Endothelial cell of umbilical vein (primary cell): ENCODE measurements at places on chromosomes 16 and 17.

- no peak for DNase-seq
Observed at GRCh38 chr17:82959990-82960418, 119.4 kb upstream of the METRNL start.

- no peak for DNase-seq
Observed at GRCh38 chr17:77535435-77535834, 394.7 kb downstream of the SEC14L1 start.

DNA sequence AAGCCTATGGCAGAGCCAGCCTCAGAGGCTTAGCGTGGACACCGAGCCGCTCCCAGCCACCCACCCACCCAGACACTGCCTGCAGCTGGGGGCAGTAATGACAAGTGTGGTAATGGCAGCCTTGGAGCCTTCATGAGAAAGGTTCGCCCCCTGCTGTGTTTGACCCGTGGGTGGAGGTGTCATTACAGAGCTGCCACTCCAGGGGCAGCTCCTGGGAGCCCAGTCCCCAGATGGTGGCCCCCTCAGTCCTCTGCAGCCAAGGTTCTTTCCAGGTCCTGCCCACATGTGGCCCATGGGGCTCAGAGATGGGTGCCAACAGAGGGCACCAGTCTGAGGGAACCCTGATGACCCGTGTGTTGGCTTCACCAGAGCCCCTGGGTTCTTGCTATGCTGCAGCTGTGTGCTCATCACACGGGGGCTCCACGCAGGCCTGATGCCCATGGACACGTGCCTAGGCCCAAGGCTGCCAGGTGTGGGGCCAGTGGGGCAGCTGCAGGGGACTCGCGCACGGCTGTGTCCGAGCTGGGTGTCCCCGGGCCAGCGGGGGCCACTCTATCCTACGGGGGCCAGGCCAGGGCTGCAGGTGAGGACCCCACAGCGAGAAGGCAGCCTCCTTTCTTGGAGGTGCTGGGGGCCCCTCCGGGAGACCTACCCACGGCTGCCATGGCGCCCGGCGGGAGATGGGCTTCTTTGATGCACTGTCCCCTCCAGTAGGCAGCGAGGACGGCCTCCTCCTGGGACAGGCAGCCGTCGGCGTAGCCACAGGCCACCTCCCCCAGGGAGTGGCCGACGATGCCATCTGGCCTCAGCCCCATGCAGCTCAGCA, 8.1 kb downstream of the FASN start:
- no peak for DNase-seq

- DNase-seq = no peak
Observed at GRCh38 chr17:8087075-8087951, at the start of gene ALOX12B. ALOX12B (minus strand) TSS chr17:8087716; CDS start chr17:8087442, 274 bp downstream.

GRCh38 chr16:1099189-1100083, 3.4 kb upstream of the C1QTNF8 start:
- no peak for DNase-seq

DNA sequence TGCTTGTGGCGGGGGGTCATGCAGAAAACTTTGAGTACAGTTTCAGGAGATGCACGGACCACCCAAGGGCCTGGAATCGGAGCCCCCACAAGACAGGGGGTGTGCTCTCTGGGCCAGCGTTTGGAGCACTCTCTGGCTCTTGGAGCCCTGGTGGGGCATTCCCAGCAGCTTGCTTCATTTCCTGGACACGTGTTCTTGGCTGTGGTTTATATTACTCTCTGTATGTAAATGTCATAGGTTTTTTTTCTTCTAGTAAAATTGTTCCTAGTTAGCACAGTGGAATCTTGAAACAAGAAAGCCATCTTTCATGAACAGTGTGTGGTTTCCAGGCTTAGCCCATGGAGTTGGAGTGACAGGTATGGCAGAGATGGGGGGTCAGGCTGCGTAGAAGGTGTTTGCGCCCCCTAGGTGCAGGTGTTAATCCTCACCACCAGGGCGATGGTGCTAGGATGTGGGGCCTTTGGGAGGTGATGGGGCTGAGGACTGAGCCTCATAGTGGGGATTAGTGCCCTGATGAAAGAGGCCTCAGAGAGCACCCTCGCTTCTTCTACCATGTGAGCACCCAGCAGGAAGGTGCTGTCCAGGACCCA, 79.8 kb downstream of the JPH3 start:
- DNase-seq = peak; percentile 63

DNA sequence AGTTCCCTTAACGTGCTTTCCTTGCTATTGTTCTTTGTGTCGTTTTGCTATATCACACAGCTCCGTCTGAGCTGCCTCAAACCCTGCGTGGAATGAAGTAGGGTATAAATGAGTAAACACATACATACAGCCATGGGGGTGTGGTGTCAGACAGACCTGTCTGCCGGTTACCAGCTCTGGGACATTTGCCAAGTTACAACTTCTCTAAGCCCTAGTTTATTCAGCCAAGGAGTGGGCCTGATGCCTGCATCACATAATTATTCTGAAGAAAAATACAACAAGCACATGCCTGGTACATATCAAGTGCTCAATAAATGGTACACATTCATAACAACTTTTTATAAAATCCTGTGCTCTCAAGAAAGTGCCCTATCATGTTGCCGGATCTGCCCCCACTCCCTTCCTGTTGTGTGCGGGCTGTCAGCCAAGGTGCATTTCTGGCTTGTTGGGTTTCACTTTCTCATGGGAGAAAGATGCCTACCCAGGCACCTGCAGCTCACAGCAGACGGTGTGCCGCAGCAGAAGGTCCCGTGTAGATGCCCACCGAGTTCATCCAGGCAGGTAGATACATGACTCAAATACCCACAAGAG, 30.5 kb downstream of the SMPD3 start:
- DNase-seq = peak; percentile 9

- DNase-seq = peak; percentile 36
Observed at GRCh38 chr17:47802341-47803022, 19.1 kb downstream of the OSBPL7 start.

GRCh38 chr17:36993227-36993626, 44.5 kb downstream of the AATF start:
- DNase-seq = no peak

DNA sequence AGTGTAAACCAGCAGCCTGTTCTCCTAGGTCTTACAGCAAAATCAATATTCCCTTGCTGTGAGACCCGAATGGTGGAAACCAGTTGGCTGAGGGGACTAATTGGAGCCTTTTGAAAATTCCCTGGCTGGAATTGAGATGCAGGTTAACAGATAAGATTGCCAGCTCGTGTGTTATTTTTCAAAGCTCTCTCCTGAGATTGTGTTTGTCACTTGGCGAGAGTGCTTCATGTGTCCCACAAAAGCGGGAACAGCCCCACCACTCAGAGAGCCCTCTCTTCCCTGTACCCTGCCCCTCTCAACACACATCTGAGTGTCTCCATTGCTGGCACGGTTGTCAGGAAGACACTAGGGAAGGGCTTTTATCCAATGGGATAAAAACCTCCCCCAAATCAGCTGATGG, 356.1 kb downstream of the CPPED1 start:
- DNase-seq = no peak

GRCh38 chr17:28716740-28717577, 709 bp downstream of the RAB34 start:
- peak; percentile 30 for DNase-seq

DNA sequence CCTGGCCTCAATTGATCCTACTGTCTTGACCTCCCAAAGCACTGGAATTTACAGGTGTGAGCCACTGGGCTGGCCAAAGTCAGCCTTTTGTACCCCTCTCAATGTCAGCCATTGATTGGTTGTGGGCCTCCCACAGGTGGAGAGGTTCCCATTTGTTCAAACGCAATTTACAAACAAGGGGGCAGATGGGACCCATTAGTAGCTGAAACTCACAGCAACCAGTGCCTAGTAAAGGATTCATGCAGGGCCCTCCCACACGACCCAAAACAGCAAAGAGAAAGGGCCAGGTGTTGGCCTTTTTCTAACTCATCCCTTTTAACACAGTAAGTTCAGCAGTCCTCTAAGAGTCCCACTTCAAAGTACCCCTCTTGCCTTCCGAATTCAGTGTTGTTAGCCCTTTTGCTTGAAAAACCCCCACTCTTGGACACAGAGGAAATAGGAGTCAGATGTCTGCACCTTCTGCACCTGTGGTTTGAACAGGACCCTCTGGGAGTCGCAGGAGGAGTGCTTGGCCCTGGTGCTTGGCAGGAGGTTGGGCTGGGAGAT, 89.2 kb downstream of the PITPNC1 start:
- no peak for DNase-seq

DNA sequence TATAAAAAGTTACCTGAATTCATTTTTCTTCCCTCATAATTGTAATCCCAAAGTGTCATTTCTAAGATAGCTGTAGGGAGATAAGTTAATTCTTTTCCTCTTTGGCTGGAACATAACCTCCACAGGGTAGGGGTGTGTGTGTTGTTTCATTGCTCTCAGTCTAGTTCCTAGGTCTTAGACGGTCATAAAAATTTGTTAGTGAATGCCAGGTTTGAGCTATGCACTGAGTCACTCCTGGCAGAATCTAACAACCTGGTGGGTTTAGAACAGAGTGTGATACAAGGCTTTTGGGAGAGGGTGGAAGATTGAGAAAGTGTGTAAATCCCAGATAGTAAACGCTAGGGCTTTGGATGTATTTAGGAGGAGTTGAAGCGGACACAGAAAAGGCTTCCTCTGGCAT, 894 bp upstream of the PHKG2 start:
- no peak for DNase-seq

DNA sequence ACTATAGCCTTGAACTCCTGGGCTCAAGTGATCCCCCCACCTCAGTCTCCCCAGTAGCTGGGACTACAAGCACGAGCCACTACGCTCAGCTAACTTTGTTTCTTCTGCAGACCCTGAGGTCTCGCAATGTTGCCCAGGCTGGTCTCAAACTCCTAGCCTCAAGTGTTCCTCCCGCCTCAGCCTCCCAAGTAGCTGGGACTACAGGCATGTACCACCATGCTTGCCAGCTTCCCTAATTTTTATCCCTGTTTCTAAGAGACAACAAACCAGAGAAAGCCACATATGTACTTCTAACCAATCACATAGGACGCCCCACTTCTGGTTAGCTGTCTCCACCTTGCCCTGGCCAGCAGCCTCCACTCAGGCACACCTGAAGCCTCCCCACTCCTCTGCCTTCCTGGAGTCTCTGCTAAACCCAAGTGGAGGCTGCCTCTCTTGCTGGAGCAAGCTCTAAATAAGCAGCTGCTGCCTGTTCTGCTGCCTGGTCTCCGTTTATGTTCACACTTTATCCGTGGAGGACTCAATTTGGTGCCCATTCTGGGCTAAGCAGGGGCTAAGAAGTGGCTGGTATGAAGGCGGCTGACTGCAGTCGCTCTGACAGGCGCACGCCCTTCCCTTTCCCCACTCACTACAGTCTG, 24.7 kb downstream of the NSMCE1 start:
- no peak for DNase-seq

- DNase-seq = peak; percentile 64
Observed at GRCh38 chr17:41962768-41963434, 3.7 kb upstream of the CNP start.

GRCh38 chr17:75664099-75664549, 2.8 kb downstream of the RECQL5 start:
- no peak for DNase-seq

DNA sequence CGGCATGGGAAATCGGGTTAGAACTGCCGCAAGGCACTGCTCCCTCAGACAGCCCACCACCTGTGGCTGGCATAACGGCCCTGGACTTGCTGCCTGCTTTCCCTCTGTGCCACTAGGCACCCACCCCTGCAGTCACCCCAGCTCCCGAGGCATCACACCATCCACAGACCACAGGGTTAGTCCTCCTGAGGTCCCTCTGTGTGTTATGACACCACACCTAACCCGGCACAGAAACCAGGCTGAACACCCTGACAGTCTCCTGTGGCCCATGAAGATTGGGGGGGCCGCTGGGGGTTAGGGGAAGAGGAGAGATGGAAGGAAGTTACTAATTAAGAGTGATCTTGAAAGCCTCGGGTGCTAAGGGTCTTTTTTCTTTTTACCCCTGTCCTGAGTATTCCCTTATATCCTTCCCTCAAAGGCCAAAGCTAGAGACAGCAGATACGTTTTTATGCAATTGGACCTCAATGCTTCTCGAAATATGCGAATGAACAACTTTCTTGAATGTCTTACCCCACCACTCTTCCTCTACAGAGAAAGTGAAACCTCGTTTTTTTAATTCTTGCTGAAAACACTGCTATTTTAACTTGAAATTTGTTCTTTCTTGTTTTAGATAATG, 7.0 kb downstream of the CYTH1 start:
- DNase-seq = no peak

GRCh38 chr17:78684026-78684425, 98.0 kb downstream of the CYTH1 start:
- DNase-seq = no peak

GRCh38 chr16:9297437-9298113, 206.1 kb downstream of the HAPSTR1 start:
- peak; percentile 2 for DNase-seq

DNA sequence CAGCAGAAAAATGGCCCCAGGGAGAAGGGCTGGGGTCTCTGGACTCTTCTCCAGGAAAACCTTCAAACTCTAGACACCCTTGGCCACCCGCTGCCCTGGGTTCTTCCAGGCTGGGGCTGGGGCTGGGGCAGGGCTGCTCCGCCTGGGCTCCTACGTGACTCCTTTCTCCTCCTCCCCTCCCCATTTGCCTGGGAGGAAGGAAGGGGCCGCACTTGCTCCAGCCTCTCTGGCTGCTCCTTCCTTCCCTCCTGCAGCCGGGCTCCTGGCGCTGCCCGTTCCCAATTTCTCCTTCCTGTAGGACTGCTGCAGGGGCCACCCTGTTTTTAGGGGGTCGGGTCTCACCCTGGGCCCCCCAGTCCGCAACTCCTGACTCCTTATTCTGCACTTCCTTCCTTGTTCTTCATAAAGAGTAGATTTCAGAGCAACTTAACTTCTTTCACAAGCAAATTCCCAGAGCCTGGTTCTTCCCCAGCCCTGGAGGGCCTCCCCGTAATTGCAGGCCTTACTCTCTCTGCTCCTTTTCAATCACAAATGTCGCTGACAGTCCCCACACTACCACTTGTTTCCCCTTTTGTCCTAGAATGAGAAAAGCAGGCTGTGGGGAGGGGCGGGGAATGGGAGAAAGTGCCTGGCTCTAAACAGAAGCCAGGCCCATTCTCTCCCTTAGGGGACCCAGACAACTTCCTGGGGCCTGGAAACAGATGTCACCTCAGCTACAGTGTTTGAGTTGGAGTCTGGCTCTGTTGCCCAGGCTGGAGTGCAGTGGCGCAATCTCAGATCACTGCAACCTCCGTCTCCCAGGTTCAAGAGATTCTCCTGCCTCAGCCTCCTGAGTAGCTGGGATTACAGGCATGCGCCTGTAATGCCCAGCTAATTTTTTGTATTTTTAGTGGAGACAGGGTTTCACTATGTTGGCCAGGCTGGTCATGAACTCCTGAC, 137.8 kb downstream of the ENGASE start:
- no peak for DNase-seq

DNA sequence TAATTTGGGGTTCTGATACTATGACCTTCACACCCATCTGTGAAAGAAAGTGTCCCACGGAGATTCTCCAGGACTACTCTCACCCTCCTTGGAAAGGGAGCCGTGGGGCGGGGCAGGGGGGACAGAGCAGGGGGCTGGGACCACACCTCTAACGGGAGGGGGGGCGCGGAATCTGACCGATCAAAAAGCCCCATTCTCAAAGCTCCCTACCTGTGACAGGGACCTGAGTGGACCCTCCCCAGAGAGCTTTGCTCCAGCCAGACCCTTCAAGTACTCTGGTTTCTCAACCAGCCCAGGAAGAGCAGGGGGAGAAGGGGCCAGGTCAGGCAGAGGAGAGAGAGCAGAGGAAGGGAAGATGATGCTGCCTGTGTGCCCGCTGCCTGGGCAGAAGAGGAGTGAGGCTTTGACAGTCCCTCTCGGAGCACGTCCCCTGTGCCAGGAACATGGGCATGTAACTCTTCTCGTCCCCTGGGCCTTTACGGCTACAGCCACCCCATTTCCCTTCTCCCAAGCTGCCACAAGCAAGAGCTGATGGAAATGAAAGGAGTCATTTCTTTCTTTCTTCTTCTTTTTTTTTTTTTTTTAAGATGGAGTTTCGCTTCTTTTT, 682 bp downstream of the XAF1 start:
- no peak for DNase-seq

GRCh38 chr16:11414815-11415775, 69.8 kb downstream of the RMI2 start:
- no peak for DNase-seq
